ENCODE measurements at places on chromosomes 12 and 14.

GRCh38 chr12:111209811-111210210, 159.1 kb downstream of the PHETA1 start:
- DNase-seq = no peak

GRCh38 chr14:104801520-104802393, 856 bp downstream of the ZBTB42 start:
- no peak for DNase-seq

GRCh38 chr12:49109641-49110463, 795 bp downstream of the LMBR1L start:
- DNase-seq = no peak

DNA sequence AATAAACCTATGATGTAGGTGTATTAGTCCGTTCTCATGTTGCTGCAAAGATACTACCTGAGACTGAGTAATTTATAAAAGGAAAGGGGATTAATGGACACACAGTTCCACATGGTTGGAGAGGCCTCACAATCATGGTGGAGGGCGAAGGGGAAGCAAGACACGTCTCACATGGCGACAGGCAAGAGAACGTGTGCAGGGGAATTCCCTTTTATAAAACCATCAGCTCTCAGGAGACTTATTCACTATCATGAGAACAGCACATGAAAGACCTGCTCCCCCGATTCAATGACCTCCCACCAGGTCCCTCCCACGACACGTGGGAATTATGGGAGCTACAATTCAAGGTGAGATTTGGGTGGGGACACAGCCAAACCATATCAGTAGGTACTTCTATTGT, 58.7 kb upstream of the DICER1 start:
- DNase-seq = no peak

DNA sequence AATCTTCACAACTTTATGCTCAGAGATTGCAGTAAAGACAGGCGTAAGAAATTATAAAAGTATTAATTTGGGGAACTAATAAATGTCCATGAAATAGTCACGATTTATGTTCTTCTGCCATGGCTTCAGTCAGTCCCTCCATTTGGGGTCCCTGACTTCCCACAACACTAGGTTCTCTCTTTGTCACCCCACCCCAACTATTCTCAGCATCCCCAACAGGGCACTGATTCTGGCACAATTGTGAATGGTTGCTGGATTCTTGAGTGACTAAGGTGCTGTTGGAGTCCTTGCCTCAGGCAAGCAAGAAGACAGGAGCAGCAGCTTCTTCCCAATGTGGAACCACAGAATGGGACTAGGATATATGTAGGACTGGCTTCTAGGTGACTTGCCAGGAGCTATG, 15.3 kb downstream of the KRT76 start:
- DNase-seq = no peak

GRCh38 chr14:67852926-67853604, 33.5 kb downstream of the RAD51B start:
- peak; percentile 86 for DNase-seq

- DNase-seq = no peak
These were observed 57.9 kb downstream of the KDM2B start for GRCh38 chr12:121522971-121523370.

GRCh38 chr12:95805864-95806671, 15.5 kb upstream of the NTN4 start:
- peak; percentile 12 for DNase-seq

DNA sequence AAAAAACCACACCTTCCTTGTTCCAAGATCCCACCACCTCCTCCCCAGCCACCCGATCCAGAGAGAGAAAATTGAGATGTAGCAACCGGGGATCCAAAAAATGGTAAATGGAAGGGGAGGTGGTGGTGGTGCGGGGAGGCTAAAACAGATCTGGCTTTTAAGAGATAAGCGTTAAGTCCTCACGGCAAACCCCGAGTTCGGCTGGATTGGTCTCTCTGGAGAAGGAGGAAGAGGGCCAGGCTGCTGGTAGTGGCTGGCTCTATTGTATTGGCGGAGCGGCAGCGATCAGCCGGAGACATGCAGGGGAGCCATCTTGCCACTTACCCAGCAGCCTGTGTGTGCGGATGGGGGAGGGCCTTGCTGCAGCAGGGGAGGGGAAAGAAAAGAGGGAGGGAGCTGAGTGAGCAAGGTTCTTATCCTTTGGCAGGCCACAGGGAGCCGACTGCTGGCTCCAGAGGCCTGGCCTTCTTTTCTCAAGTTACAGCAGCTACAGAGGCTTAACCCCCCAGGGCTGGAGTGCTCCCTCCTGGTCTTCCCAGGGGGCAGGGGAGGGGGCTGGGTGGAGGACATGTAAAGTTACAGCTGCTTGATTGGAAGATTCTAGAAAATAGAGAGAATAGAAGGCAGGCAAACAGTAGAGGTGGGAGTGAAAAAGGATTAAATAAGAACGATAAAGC, 14.1 kb upstream of the CDH24 start:
- peak; percentile 83 for DNase-seq

DNA sequence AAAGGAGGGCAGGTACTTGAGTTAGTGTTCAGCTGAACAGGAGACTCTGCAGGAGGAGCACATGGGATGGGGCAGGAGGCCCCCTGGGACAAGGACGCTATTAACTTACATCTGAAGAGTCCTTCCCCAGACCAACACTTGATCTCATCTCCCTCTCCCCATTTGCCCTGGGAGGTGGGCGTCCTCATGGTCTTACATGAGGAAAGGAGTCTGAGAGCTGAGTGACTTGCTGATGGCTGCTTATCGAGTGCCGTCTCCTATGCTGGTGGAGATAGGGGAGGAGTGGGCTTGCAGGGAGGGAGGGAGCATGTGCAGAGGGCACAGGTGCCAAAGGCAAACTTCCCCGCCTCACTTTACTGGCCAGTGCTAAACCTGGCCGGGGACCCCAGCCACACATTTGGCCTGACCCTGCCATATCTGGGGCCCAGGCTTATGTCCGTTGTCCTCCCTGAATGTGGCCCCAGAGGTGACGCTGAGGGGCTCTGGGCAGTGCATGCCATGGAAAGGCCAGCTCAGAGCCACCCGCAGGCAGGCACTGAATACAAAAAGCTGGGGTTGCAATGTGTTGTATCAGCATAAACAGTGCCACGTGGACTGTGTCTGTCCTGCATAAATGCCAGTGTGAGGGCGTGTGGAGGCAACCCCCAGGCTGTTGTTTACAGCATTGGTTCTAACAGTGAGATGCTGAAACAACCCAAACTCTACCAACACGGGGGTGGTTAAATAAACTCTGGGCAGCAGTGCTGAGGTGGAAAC, 29.4 kb downstream of the FAIM2 start:
- DNase-seq = no peak

GRCh38 chr12:98606359-98606988, 13.0 kb downstream of the SLC25A3 start:
- peak; percentile 29 for DNase-seq

GRCh38 chr14:90601563-90601962, 204.7 kb downstream of the CALM1 start:
- no peak for DNase-seq

- peak; percentile 56 for DNase-seq
These were observed 3.9 kb downstream of the GZMH start for GRCh38 chr14:24605435-24606190.

DNA sequence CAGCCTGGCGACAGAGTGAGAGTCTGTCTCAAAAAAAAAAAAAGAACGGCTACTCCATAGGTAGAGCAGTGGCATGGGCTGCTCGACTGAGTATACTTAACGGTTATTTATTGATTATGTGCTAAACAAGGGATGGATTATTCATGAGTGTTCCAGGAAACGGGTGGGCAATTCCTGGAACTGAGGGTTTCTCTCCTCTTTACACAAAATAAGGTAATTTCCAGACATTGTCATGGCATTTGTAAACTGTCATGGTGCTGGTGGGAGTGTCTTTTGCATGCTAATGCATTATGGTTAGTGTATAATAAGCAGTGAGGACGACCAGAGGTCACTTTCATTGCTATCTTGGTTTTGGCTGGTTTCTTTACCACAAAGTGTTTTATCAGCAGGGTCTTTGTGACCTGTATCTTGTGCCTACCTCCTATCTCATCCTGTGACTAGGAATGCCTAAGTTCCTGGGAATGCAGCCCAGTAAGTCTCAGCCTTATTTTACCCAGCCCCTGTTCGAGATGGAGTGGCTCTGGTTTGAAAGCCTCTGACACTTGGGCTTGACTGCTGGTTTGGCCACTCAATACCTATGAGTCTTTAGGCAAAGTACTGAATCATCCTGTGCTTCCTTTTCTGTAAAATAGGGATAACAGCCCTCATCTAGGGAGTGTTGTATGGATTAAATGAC, 3.2 kb downstream of the DGLUCY start:
- DNase-seq = no peak

DNA sequence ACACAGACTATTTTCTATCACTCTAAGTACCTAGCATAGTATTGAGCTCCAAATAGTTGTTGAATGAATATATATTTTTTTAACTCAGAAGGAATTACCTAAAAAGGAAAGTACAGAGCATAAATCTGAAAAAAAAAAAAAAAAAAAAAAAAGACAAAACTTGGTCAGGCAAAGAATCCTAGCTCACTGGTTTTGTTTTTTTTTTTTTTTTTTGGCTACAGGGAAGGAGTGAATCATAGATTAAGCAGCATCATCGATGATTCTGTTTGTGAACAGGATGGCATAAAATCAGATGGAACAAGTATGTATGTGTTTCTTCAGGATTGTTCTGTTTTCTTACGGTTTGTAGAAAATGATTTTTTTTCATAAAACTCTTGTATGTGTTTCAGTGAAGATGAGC, 66.1 kb upstream of the BCAT1 start:
- DNase-seq = no peak

DNA sequence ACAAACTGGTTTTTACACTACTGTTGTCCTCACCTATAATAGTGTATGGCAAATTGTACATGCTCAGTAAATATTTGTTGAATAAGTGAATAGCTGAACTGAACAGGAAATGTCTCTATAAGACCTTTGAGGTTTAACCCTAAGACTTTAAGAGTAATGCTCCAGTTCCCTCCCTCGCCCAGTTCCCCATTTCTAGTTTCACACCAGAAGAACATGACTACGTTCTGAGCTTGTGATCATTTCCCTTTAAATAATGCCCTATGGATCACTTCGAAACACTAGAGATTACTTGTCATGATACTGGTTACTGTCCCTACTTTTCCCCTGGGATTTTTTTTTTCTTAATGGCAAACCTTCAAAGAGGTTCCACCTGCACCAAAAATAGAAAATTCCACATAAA, 69.3 kb downstream of the PRKD1 start:
- peak; percentile 57 for DNase-seq

DNA sequence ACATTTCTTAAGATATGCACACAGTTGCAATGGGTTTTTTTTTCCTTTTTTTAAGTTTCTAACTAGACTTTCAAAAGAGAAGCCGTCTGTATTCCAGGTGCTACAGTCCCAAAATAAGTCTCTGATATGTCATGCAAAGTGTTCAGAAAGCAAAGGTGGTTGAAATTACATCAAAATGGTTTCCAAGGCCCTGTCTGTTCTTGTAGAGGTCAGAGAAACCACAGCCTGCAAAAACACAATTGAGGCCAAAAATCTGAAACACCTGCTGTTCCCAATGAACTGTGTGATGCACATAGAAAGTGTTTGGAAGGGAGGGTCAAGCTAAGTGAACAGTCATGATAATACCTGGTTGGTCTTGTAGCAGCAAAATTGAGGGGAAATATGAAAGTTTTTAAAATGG, 91.0 kb downstream of the VRK1 start:
- DNase-seq = no peak

DNA sequence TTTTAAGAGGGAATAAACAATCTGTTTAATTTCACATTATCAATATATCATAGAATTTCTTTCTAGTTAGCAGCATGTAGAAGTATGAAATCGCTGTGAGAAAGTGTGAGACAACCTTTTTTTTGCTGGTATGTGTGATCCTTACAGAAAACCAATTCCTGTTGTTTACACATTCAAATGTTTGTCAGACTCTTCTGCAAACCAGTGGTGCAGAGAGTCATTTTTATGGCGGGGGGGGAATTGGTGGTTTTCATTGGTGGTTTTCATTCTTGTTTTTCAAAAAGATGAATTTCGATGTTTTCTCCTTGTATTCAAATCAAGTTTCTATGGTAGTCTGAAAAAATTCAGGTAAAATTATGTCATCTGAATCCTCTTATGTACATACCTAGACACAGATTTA, 57.8 kb downstream of the SLC25A21 start:
- DNase-seq = no peak

- DNase-seq = no peak
These were observed 11.2 kb upstream of the AK7 start for GRCh38 chr14:96380735-96381134.

GRCh38 chr12:117986705-117987469, 18.1 kb upstream of the KSR2 start:
- peak; percentile 50 for DNase-seq

- DNase-seq = no peak
These were observed 124.7 kb downstream of the PAPOLA start for GRCh38 chr14:96626916-96627315.

DNA sequence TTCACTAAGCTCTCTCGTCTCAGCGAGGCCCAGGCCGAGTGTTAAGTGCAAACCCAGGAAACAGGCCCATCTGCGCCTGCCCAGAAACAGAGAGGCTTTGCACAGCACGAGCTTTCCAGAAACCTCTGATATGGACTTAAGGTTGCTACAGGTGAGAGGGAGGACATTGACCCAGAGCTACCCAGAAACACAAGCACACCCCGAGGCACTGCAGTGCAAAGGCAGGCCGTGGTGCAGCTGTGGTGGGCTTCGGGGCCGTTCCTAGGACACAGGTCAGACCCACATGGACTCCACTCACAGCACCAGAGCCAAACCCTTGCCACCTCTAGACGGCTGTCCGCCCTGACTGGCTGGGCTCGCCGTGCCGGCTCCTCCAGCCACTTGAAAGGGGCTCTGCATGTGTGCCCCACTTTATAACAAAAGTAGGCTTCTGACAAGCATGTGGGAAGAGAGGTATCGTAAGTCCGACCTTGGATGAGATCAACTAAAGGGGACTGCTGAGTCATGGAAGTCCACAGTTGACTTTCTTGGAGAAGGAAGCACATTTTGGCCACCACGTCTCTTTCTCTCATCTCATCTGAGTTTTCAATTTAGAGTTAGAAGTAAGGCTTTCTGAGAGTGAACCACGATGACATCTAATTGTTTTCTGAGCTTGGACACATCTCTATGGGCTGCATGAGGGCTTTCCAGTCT, 38.2 kb downstream of the CACNA2D4 start:
- no peak for DNase-seq

- DNase-seq = no peak
These were observed 36.6 kb upstream of the CHGA start for GRCh38 chr14:92886337-92886736.

DNA sequence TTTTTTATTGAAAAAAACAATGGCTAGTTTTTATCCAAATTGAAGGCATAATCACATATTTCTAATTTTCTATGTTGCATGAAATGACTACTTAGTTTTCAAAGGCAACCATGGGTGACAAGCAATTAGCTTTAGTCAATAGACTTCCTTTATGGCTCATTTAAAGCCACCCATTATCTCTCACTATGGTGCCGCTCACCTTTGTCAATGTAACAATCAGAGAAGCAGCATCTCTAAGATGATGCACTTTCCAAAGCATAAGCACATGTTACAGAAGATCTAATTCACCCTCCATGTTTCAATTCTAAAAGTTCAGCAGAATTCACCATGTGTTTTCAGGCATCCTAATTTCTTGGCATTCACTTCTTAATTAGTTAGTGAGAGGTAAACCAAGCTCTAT, 166.6 kb upstream of the RPL10L start:
- no peak for DNase-seq

- no peak for DNase-seq
These were observed 218.5 kb downstream of the PHLDA1 start for GRCh38 chr12:75813072-75813471.

- no peak for DNase-seq
These were observed 4.5 kb downstream of the RASSF8 start for GRCh38 chr12:25962932-25963525.
